ENCODE measurements at places on chromosomes 4 and X.

GRCh38 chr4:7307394-7308099, 115.2 kb downstream of the SORCS2 start:
- no peak for DNase-seq

DNA sequence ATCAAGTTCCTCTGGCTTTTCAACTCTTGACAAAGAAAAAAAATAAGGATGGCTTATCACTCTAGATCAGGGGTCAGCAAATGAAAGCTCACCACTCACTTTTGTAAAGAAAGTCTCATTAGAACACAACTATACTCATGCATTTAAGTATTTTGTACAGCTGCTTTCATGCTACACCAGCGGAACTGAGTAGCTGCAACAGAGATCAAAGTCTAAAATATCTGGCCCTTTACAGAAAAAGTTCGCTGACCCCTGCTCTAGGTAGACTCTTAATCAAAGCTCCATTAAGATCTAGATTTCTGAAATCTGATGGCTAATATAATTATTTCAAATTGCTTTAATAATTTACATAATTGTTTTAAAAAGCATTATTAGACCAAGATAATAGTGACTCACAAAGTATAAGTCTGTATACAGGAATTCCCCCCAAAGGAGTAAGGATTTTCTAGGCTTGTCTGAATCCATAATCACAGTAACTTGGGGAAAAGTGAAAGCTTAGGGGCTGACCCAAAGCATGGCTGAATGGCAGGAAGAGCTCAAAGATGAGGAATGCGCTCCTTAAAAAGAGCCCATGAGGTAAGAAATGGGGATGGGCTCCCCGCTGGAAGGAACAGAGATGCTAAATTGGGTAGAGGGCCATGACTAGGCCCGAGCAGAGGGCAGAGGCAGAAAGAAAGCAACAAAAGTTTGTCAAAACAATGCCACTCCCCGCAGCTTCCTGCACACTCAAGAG, 140.3 kb downstream of the SH3KBP1 start:
- DNase-seq: no peak

DNA sequence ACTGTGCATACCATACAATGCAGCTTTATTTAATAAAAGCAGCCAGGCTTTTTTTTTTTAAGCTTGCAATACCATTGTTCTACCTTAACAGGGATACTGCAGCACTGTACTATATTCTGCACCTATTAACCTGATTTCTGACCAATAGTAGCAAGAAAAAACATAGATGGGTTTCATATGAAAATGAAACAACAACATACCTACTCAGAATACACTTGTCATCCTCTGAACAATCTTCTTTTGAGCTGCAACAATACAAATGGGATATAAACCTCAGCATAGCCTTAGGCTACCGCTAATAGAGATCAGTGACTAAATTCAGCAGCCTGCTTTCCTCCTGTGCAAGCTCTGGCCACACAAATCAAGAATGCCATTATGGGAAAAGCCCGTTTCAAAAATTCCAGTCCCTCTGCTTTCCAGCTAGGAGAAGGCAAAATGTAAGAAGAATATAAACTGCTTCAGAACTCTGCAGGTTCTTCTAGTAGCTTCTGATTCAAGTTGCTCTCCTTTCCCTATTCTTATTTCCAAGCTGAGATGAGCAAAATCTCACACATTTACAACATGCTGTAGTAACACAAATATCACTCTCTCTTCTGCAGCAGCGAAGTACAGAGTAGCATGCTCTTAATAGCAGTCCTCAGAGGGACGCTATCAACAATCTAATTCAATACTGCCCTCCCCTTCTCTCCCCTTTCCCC, 143.4 kb downstream of the KLHL13 start:
- no peak for DNase-seq

DNA sequence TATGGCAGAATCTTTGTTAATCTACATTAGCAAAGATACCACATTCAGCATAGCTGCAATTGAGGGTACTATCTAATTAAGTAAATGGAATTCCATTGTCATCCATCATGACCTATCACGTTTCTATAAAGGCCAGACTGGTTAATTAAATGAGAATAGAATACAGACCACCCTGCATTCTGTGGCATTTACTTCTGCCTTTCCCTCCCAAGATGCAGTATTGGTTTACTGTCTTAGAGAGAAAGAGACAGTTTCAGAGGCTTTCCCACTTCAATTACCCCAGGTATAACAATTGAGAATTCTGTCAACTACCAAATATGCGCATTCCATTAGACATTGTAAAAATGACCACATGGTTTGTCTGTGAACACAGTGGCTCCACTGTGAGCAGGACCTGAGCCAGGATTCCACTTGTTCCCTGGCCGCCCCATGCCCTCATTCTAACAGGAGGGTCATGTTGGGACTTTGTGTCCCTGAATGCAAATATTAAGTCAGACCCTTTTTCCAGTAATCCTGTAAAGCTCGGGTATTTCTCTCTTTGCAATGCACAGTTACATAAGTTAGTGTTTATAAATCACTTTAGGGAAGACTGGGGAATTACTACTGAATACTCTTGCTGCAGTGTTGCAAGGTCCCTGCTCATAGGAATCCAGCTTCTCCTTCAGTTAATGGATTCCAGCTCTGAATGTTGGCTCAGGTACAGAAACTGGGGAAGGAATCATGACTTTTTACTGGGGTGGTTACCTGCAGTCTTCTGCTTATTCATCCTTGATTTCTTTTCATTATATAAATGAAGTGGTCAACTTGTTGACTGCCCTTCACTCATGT, 261.0 kb downstream of the PDGFC start:
- DNase-seq: no peak

DNA sequence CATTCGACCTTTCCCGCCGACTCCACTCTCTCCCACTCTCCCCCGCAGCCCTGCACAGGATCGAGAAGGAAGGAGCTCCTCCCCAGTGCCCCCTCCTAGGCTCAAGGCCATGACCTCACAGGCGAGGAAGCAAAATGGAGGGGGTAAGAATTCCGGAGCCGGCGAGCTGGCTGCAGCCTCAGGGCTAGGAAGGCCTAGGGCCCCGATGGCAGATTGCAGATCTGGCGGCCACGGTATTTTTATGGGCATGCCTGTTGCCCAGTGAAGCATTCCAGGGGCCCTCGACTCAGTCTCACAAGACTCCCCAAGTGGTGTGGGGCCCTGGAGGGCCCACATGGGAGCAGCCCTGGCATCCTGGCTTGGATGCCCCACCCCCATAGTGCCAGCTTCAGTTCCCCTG, 942 bp upstream of the L1CAM start:
- no peak for DNase-seq

All from GOT3 (cell line).